Stimulated activated CD8-positive, alpha-beta memory T cell treated with anti-CD3 and anti-CD28 coated beads, Interleukin-2, amount 100 ng/mL, for 1 hour (primary cell): ENCODE measurements at places on chromosomes 11 and 22.
A peak's percentile ranks its signal among the peaks of the same experiment; 100 is the strongest.

- DNase-seq: no peak
These were observed 65.3 kb upstream of the MS4A8 start for GRCh38 chr11:60634126-60634525.

GRCh38 chr22:19805821-19806212 lies 45.2 kb downstream of the TBX1 start:
- no peak for DNase-seq

- no peak for DNase-seq
These were observed 24.5 kb upstream of the GUCY1A2 start for GRCh38 chr11:107042748-107043147.

- DNase-seq: no peak
These were observed 13.6 kb downstream of the CD44 start for GRCh38 chr11:35152575-35152974.

- no peak for DNase-seq
These were observed 96.1 kb upstream of the AKIP1 start for GRCh38 chr11:8814923-8815240.

GRCh38 chr11:126163779-126164178 lies 47.7 kb downstream of the RPUSD4 start:
- DNase-seq: no peak

DNA sequence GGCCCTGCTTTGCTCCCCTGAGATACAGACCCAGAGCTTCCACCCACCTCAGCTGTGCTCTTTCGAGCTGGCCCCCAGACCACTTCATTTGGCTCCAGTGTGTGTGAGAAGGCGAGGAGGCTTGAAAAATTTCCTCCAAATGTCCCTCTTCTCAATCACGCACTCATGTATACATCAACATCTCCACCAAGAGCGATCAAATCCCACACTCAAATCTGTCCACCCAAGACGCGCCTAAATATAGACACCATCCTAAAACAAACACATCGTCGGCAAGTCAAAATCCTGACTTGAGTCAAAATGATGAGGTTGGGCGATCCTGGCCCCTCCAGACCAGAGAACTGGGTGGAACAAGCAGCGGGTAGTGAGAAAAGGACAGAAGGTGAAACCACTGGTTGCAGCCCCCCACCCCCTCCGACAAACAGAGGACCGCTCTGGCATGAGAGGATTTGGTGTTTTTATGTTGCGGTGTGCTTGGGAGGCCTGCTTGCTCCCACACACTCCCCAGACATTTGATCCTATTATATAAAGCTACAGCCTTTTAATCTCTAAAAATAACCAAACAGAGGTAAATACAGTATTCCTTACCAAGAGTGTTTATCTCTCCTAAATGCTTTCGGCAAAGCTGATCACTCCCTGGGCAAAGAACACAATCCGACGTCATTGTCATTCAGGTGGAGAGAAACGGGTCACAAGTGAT lies 10.2 kb downstream of the MN1 start:
- DNase-seq: no peak

GRCh38 chr11:63611395-63611747 lies 2.9 kb downstream of the PLAAT3 start:
- no peak for DNase-seq

GRCh38 chr22:26550498-26551033 lies 38.3 kb upstream of the TFIP11 start:
- no peak for DNase-seq

- no peak for DNase-seq
These were observed 351.8 kb downstream of the SHANK2 start for GRCh38 chr11:70900540-70900939.

GRCh38 chr11:94795476-94796189 lies 27.5 kb downstream of the AMOTL1 start:
- no peak for DNase-seq

GRCh38 chr11:35433588-35433987 lies 14.2 kb upstream of the SLC1A2 start:
- DNase-seq: no peak

- no peak for DNase-seq
These were observed 162.8 kb downstream of the BRD1 start for GRCh38 chr22:49664891-49665290.

- DNase-seq: no peak
These were observed 197.5 kb downstream of the DBX1 start for GRCh38 chr11:19962801-19963175.

DNA sequence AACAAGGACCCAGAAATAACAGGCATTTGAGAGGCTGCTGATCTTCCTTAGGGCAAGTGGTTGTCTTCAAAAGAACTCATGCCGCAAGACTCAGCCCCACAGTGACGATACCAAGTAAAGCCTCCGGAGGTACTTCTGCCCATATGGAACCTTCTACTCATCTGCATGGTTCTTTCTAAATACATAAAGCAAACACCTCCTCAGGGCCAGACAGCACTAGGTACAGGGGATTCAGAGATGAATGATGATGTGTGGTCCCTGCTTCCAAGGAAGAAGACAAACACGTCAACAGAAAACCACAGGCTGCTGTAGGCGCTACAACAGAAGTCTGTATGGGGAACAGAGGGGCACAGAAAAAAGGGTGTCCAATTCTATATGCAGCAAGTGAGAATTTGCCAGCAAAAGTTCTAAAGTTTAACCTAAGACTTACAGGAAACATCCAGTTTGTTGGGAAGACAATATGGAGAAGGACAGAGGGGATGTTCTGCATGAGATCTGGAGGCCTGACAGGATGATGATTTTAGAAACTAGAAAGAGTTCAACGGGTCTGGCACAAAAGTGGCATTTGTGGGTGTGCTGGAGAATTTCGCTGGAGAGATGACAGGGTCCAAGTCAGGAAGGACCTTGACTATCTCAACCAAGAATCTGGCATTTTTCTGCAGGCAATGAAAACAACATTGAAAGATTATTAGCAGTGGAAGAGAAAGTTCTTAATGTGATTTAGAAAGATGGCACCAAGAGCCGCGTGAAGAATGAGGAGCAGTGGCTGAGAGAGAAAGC lies 23.7 kb downstream of the JAML start:
- DNase-seq: no peak

- peak; percentile 59 for DNase-seq
These were observed at the start of gene RNF214 for GRCh38 chr11:117232092-117232878. Gene RNF214, plus strand, starts transcription at chr11:117232671. Its CDS starts 1,602 bp downstream, at chr11:117234273.

- DNase-seq: no peak
These were observed 1062.8 kb downstream of the DLG2 start for GRCh38 chr11:84564180-84564866.

GRCh38 chr22:38162881-38163843 lies 18.5 kb downstream of the PLA2G6 start:
- DNase-seq: no peak

- DNase-seq: no peak
These were observed 150.9 kb downstream of the TBC1D22A start for GRCh38 chr22:46913351-46913750.

GRCh38 chr22:20549232-20549841 lies 41.9 kb downstream of the MED15 start:
- DNase-seq: no peak
